ENCODE measurements at places on chromosomes 16 and 17. TPM values are rescaled to one million over a fixed set of nuclear protein-coding genes. Genes with fewer than 3 reads are reported as not detected.

The APOH gene
- 3,947 TPM for total RNA-seq

The ZNF597 gene
- total RNA-seq: 0.91 TPM

DNA sequence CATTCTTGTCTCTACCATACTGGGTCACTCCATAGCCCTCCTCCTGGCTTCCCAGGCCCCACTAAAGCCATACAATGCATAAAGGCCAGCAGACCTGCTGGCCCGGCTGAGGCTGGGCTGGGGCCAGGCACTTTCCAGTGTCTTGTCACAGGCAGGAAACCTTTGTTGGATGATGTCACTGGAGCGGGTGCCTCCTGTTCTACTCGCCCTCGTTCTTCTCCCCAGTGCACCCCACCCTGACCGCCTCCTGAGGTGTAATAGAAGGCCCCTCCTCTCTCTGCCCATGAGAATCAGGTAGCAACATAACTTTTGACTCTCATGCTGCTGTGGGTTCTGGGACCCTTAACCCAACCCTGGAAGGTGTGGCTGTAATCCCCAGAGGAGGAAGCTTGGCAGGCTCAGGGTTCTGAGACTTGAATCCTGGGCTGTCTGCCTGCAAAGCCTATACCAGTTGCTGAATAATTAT lies 54.2 kb upstream of the IL34 start:
- no peak for DNase-seq

- DNase-seq: no peak
Measured at GRCh38 chr17:39598047-39598481, 9.7 kb downstream of the NEUROD2 start.

The EPX gene
- total RNA-seq: not detected

- DNase-seq: no peak
Measured at GRCh38 chr16:67040906-67041305, 12.0 kb downstream of the CBFB start.
